ENCODE measurements at places on chromosomes 4 and X. TPM values are rescaled to one million over a fixed set of nuclear protein-coding genes. Genes with fewer than 3 reads are reported as not detected.

The CXCL10 gene
- total RNA-seq, result 16.2 TPM

The RAB39B gene
- 0.78 TPM for total RNA-seq

The GABRB1 gene
- total RNA-seq, result not detected

The SYP gene
- total RNA-seq, result 3.2 TPM

The CDKL2 gene
- total RNA-seq, result 3.1 TPM

The ASB11 gene
- total RNA-seq, result not detected

The SPANXC gene
- total RNA-seq, result not detected

The AFP gene
- total RNA-seq, result not detected

The ERCC6L gene
- total RNA-seq, result not detected

The VSIG4 gene
- 154 TPM for total RNA-seq

The BEX5 gene
- 5.2 TPM for total RNA-seq

The KLHL8 gene
- total RNA-seq, result 4.9 TPM

The PHOX2B gene
- total RNA-seq, result not detected

The BRS3 gene
- total RNA-seq, result not detected

The CYSLTR1 gene
- total RNA-seq, result 3.5 TPM

The CC2D2A gene
- 59.8 TPM for total RNA-seq

The DCX gene
- total RNA-seq, result not detected

The CT55 gene
- not detected for total RNA-seq

The CD38 gene
- 7.8 TPM for total RNA-seq

The DGAT2L6 gene
- total RNA-seq, result not detected

The SFRP2 gene
- 70.4 TPM for total RNA-seq

The NAAA gene
- total RNA-seq, result 152 TPM

The UTP3 gene
- 15.2 TPM for total RNA-seq

The SERPINA7 gene
- total RNA-seq, result not detected

The ZBTB49 gene
- total RNA-seq, result 10.2 TPM

The WWC2 gene
- 21.1 TPM for total RNA-seq

The GRID2 gene
- total RNA-seq, result 0.28 TPM

The BGN gene
- total RNA-seq, result 1,777 TPM

The RTL3 gene
- 1.6 TPM for total RNA-seq

The SUPT20HL1 gene
- not detected for total RNA-seq

The XKRX gene
- 0.14 TPM for total RNA-seq

The PAGE3 gene
- not detected for total RNA-seq

The RENBP gene
- total RNA-seq, result 21.4 TPM

The SPATA18 gene
- total RNA-seq, result 8.0 TPM

All from thoracic aorta (tissue), 2 donors.